ENCODE measurements at places on chromosomes 16 and 17.

GRCh38 chr16:19524616-19525384 is 1.1 kb downstream of the CCP110 start:
- DNase-seq = peak; percentile 28

DNA sequence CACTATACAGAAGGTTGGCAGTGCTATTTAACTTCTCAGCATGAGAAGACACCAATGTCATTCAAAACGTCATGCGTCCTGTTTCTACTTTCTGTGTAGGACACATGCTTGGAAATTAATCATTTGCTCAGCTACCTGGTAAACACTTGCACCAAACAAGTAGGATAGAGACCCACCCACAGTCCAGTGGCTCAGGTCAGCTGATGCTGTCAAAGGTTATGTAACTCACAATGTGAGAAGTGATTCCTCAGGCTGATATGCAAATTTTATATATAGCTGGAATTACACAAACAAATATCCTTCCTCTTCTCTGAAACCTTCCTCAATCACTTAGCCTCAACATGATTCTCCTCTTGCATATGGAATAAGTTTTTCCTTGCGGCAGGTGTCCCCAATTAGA is 59.6 kb downstream of the ZZEF1 start:
- DNase-seq = no peak

- peak; percentile 61 for DNase-seq
Measured at GRCh38 chr16:50263940-50264929, 2.1 kb upstream of the ADCY7 start.

- DNase-seq = no peak
Measured at GRCh38 chr17:58420827-58421226, 3.5 kb upstream of the RNF43 start.

DNA sequence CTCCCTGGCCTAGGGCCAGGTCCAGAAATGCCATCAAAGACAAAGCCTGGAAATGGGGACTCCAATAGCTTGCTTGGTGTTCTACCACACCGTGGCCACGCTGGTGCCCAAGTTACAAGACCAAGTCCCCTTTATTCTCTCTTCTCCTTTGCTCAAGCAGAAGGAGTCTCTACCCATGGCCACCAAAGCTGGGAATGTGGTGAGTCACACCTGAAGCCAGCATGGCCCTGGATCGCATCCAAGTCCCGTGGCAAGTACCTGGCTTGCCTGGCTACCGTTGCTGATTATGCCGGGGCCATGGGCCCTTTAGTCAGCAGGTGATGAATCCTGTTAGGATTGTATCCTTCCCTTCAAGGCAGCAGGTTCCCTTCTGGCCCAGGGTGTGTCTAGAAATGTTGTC is 260.0 kb downstream of the HAPSTR1 start:
- DNase-seq = no peak

DNA sequence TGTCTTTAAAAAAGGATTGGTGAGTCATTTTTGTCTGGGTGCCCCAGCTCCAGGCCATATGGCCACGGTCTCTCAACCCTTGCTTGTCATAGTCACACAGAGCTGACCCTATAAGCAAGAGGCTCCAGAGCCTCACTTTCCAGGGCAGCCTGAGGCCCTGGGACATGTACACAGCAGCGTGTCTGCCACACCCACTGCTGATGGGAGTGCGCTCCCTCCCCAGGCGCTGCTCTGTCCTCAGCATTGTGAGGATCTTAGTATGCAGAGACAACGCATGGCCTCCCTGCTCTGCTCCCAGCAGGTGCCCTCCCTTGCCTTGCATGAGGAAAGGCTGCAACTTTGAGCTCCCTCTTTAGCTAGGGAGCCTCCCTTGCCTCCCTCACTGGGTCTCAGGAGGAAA is 80.8 kb upstream of the CRHR1 start:
- DNase-seq = peak; percentile 15

- no peak for DNase-seq
Measured at GRCh38 chr17:58487589-58488427, at the start of gene HSF5. TSS of gene HSF5 (minus strand) at chr17:58488408. CDS start at chr17:58488274, 134 bp downstream.

- DNase-seq = peak; percentile 66
Measured at GRCh38 chr16:30351586-30352419, 3.3 kb downstream of the CD2BP2 start.

DNA sequence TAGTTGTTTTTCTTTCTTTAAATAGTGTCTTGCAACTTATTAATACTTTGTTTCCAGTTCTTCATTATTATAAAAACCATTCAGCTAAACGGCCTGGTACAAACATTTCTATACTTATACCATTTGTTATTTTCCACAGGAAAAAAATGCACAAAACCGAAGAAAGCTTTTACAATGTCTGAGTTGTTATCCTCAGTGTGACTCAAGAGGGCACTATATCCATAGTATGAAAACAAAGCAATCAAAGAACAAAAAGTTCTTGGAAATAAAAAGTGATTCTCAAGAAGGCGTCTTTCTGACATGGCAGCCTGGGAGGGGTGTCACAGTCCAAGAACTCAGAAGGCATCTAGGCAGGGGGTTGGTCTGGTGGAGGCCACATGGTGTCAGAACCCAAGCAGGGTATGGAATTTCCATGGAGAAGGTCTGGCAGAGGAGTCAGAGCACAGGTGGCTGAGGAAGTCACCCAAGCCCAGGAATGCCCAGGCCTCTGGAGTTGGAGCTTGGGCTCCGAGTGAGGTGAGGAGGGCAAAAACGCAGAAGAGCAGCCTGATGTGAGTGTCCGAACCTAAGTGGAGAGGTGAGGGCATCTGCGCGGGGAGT is 70.9 kb upstream of the ATP2A3 start:
- DNase-seq = peak; percentile 9

DNA sequence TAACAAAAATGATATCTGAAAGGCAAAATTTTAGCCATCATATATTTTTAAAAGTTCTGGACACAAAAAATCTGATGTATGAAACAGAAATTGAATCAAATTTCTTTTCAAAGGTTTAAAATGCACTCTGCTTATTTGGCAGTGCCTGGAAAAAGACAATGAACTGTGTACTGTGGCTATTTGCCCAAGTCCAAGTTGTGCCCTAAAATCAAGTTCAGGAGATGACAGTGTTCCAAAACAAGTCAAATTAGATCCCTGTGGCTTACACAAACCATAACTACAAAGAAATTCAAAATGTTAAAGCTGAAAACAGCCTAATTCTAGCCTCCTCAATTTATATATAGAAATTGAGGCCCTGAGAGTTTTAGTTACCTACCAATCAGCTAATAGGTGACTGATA is 25.6 kb downstream of the CMC2 start:
- no peak for DNase-seq

Data from ELR (cell line).